ENCODE measurements at places on chromosomes 6 and 20. TPM values are rescaled to one million over a fixed set of nuclear protein-coding genes. Genes with fewer than 3 reads are reported as not detected.

The FGD2 gene
- not detected for total RNA-seq

The PKIB gene
- total RNA-seq: 35.0 TPM

The TNFRSF21 gene
- 2.3 TPM for total RNA-seq

DNA sequence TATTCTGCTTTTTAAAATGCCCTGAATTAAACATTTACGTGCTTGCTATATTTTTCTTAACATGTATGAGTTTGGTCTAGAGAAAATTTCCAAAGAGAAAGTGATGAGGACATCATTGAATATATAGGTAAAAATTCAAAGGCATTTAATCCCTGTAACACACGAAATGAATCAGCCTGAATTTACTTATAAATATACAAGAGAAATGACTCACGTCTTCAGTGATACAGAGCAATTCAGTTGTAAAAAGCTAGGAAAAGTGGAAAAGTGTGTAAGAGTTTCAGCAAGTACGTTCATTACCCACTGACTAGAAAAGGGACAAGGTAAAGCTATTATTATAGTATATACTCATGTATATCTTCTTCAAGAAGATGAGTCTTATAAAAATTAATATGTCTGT, 124.8 kb downstream of the HIVEP1 start:
- DNase-seq: no peak

DNA sequence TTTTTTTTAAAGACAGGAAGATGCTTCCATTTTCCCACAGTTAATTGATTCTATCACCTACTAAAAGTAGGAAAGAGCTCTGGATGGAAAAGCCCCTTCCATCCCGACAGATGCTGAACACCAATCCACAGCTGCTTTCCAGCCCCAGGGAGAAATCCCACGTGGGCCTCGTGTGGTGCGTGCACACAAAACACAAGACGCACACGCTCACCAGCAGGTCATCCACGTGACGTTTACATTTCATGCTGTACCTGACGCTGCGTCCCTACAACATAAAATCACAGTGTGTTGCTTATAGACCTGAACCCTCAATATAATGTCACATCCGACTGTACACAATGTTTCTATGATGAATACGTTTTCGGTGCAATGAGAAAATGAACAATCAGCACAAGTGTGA, 50.2 kb upstream of the DACT2 start:
- no peak for DNase-seq

DNA sequence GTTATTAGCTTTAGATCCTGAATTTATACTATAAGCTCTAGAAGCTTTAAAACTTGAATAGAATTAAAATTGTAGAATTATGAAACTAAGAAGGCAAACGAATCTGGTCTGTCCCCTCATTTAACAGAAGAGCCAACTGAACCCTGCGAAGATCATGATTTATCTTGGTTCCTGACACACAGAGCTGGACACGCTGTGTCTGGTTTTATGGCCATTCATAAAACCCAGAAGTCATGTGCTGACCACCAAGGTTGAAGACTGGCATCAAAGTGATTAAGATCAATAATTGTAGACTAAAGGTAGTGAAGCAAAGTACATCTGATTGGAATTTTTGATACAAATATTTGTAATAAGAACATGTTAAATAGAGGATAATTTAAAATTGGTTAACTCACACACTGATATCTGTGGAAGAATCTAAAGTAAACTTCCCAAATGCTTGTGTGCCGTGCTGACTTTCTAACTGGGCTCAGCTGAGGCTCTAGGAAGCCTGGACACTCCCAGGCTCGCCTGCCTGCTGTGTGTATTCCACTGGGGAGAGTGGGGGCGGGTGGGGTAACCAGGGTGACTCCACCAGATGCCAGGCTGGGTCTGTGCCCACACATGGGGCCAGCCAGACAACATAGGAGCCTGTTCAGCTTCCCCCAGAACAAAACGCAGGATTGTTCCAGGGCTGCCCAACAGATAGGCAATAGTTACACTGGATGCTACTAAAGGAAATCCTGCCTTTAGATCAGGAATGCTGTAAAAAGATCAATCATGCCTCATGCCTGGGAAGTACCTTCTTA, 42.1 kb upstream of the SLC22A3 start:
- DNase-seq: peak; percentile 38

DNA sequence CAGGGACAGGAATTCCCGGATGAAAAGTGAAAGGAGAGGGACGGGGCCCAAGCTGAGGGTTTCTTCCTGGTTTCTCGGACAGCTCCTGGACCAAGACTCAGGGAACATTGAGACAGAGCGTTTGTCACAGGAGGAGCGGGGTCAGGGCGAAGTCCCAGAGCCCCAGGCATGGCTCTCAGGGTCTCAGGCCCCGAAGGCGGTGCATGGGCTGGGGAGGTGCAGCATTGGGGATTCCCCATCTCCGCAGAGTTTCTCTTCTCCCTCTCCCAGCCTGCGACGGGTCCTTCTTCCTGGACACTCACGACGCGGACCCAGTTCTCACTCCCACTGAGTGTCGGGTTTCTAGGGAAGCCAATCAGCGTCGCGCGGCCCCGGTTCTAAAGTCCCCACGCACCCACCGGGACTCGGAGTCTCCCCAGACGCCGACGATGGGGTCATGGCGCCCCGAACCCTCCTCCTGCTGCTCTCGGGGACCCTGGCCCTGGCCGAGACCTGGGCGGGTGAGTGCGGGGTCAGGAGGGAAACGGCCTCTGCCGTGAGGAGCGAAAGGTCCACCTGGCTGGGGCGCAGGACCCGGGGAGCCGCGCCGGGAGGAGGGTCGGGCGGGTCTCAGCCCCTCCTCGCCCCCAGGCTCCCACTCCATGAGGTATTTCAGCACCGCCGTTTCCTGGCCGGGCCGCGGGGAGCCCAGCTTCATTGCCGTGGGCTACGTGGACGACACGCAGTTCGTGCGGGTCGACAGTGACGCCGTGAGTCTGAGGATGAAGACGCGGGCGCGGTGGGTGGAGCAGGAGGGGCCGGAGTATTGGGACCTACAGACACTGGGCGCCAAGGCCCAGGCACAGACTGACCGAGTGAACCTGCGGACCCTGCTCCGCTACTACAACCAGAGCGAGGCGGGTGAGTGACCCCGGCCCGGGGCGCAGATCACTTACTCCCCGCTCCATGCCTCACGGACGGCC, 54.6 kb upstream of the POLR1H start:
- no peak for DNase-seq

DNA sequence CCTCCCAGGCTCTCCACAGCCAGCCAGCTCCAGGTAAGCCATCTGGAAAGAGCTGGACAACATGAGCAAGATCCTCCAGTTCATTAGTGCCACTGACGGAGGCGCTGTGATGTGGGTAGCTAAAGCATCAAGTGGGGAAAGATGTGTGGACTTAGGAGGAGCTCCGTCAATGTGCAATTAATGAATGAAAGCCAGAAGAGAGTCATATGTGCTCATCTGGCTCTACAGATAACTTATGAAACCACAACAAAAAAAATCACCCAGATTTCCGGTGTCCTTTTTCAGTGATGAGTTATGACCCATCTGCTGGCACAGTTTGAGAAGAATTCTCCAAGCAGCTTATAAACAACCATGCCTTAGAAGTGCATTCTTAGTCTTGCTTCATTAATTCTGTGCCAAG, 311.7 kb upstream of the PLCB4 start:
- DNase-seq: no peak

GRCh38 chr20:434661-435419, 26.7 kb downstream of the RBCK1 start:
- no peak for DNase-seq

GRCh38 chr6:166354965-166355364, 12.6 kb upstream of the SFT2D1 start:
- no peak for DNase-seq

DNA sequence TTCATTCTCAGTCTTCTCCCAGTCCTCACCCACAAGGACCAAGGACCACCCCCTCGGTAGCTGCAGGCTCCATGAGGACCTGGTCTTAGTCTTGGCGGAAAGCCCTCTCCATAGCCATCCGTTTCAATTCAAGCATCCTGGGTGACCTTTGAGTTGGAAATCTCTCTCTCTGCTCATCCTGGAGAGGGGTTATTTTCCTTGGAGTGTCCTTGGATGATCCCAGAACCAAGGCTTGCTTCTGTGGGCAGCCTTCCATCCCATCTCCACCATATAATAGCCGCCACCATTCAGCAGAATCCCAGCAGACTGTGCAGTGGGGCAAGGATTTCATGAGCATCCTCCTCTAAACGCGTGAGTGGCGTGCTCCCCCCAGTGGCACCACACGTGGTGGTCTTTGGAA, at the start of gene BPIFA2:
Gene BPIFA2, plus strand, starts transcription at position 301 of the 400 bp plus-strand sequence. CDS start 987 bp downstream, outside the sequence.
- DNase-seq: no peak

GRCh38 chr6:12842114-12842513, 125.5 kb downstream of the PHACTR1 start:
- no peak for DNase-seq

DNA sequence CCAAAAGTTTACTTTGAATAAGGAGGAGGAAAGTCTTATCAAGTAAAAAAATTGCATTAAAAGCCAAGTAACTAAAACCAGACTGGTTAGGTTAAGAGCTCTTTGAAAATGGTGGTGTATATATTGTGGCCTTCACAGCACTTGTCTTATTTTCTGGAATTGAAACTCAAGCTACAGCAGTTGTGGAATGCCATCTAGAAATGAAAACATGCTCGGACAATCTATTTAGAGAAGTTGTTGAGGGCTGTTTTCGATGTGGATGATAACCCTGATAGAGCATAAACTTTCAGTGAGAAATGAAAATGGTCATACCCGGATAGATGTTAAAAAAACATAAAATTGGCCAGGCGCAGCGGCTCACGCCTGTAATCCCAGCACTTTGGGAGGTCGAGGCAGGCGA, 47.0 kb downstream of the ARID1B start:
- DNase-seq: no peak

- no peak for DNase-seq
Measured at GRCh38 chr20:25258828-25259227, 10.9 kb downstream of the PYGB start.

- DNase-seq: no peak
Measured at GRCh38 chr6:119350952-119351372, 1.4 kb upstream of the MAN1A1 start.

- DNase-seq: no peak
Measured at GRCh38 chr20:35192118-35192872, 20.4 kb downstream of the PROCR start.
